Right lung (tissue), 10 donors: ENCODE measurements at places on chromosomes 13 and 19.

DNA sequence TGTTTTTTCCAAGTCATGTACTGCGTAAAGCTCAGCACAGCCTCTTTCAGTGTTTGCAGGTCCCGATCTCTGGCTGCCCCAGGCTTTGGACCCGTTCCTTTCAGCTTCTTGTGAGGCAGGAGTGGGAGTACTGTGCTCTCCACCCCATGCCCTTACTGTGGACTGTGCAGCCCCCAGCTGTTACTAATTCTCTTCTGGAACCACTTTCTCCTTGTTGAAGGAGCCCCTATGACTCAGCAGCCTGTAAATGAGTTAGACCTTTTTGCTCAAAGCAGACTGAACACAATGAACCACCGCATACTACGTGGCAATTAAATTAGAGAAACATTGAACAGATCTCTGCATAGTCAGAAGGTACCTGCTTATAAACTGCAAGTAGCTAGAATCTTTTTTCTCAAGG, 39.0 kb downstream of the SERTM1 start:
- DNase-seq: no peak

- DNase-seq: no peak
Measured at GRCh38 chr13:23847497-23847896, 41.7 kb downstream of the MIPEP start.

DNA sequence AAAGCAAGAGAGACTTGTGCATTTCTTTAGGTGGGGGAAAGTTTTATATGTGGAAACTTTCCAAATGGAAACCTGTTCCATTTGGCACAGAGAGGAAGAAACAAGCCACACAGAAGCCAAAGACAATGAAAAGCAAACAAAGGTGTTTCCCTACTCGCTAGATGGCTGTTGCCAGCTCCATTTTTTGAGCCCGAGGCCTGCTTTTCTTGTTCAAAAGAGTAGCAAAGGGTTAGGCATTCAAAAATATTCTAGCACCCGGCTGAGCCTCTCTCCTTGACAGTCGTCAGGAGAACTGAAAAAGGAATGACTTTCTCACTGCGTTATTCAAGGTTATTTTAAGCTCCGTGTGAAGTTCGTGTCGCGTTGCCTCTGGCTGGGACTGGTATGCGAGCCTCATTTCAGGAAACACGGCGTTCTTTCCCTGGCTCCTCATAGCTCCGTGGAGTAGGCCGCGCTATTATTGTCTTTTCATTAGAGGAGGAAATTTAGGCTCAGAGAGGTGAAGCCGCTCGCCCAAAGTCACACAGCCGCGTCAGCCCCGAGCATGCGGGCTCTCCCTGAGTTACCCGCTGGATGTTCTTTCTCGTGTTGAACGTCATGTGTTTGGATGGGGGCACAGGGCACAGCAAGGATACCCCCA, 7.6 kb downstream of the TRPM4 start:
- DNase-seq: no peak

DNA sequence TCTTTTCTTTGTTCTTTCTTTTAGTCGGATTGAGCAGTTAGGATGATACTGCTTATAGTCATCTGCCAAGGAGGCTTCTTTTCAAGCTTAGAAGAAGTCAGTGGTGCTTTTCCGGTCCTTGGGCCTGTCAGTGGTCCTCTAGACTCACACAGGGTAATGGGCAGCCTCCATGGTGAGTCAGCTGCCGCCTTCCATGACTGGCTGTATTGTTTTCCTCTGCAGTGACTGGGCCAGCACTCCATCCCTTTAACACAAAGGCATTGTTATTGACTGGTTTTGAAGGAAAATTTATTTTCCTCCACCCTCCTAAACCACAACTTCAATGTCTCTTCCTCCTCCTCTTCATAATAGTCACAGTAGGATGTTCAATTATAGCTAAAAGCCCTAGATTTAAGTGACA, 47.1 kb upstream of the CNMD start:
- DNase-seq: no peak

DNA sequence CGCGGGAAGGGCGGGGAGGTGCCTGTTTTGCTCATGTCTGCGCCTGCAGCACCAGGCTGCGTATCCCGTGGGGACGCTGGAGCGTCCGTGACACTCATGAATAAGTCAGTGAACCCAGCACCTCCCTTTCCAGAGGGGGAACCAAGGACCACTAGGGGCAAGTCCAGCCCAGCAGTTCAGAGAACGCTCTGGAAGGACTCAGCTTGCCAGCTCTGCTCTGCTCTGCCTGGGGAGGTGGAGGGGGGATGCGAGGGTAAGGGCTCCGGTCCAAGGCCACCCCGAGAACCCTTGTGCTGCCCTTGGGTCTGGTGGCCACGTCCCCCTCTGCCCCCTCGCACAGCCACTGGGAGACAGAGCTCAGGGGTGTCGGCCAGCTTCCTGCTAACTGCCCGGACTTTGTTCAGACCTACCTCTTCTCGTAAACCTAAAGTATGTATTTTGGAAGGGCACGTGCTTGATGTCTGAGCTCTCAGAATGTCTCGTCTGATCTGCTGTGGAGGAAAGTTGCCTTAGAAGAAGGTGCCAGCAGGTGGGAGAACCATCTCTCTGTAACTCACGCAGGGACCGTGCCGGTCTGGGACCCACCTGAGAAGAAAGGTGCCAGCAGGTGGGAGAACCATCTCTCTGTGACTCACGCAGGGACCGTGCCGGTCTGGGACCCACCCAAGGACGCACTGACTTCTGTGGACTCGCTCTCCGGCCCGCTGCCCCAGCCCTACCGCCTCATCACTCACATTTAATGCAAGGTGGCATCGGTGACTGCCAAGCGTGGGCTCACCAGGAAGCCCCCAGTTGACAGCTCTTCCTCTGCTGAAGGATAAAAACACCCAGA, 34.1 kb downstream of the TMEM255B start:
- DNase-seq: no peak

- no peak for DNase-seq
Measured at GRCh38 chr19:45164577-45165335, 4.0 kb upstream of the NKPD1 start.

- peak; percentile 38 for DNase-seq
Measured at GRCh38 chr13:51729866-51730553, 74.0 kb downstream of the DHRS12 start.

DNA sequence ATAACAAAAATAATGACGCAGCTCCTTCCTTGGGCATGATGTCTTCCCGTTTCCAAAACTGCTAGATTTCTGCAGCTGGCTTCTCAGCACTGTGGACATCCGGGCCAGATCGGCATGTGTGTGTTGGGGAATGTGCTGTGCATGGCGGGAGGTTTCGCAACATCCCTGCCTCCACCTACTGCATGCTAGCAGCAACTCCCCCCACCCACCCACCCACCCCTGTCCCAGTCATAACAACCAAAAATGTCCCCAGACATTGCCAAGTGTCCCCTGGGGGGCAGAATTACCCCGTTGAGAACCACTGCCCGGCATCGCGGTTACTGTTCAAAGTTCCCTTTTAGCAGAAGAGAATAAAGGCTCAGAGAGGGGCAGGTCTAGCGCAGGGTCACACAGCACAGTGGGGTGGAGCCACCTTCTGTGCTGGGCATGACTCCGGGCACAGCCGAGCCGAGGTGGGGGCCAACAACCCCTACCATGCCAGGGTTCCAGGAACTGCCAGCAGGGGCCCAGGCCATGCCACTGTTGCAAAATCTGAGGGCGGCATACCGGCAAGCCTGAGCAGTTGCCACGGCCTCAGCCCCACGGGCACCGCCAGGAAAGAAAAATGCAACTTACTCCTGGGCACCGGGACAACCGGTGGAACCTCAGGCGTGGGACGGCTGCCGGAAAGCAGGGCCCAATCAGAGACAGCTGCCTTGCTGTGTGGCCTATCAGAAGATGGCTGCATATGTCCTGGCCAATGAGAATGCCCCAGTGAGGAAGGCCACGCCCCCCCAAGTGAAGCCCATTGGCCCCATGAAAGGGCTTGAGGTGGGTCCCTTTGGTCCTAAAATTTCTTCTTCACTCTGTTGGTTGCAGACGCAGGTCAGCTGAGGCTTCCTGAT, 22.5 kb upstream of the NFIC start:
- DNase-seq: peak; percentile 80

GRCh38 chr13:74464670-74465069, 330.5 kb upstream of the KLF12 start:
- DNase-seq: no peak

GRCh38 chr19:4577020-4577782, 17.7 kb upstream of the SEMA6B start:
- no peak for DNase-seq
